Stimulated activated CD8-positive, alpha-beta memory T cell treated with anti-CD3 and anti-CD28 coated beads, Interleukin-15, amount 100 ng/mL, for 1 hour (primary cell): ENCODE measurements at places on chromosomes 4 and X.

DNA sequence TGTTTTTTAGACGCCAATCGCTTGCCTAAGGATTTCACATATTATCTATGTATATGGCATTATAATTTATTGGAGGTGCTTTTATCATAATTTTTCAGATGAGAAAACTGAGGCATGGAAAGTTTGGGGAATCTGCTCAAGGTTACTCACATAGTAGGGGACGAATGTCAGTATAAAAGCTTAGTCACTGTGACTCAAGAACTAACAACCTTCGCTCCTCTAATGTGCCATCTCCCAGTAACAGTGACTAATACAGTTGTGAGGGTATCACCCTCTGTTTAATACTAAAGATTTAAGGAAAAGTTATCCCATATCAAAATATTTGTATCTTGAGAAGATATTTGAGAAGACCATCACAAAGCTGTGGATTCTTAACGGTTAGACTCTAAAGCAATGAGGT, 353.1 kb upstream of the SPOCK3 start:
- DNase-seq, result no peak

DNA sequence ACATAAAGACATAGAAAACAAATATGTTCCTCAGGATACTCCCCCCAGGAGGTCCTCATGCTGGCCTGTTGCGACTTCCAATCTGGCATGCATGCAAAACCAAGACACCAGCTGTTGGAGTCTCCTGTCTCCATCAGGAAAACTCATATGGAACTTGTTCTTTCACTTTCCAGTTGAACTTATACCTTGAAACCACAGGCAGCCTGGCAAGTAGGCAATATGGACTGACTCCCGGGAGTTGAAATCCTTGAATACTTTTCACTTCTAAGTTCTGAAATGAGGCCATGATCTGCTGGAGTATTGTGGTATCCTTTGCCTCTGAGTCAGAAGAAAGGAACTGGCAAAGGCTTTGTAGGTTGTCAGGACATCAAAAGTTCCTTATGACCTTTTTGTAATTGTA, 444.2 kb downstream of the IDS start:
- no peak for DNase-seq

GRCh38 chrX:100341142-100341510, 68.9 kb downstream of the PCDH19 start:
- DNase-seq, result no peak

DNA sequence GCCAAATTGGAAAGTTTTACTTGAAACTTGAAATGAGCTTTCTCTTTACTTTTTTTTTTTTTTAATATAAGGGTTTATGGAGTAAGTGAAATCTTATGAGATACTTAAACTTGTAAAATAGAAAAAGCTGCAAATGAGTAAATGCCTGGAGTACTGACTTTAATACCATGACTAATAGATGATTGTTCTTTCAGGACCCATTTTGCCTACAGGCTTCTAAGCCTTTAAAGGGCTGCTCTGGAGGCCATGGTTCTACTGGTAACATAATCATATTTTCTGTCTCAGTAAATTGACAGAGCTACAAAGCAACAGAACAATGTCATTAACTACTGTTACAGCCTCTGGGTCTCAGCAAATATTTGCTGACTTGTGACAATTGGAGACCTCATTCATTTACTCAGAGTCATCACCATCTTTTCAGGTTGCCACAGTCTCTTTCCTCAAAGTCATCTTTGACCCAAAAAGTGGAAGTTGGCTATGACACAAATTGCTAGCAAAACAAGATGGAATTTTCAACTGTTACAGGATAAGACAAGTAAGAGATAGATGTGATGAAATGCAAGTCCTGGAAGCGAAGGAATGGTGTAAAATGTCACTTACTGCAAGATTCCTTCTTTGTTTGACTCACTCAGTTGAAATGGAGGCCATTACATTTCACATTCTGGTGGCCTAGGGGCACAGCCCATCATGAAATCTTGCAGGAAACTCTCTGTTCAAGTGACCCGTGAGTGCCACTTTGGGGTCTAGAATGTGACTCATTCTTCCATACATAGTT, 132.7 kb downstream of the BTC start:
- DNase-seq, result no peak

- DNase-seq, result no peak
Observed at GRCh38 chrX:135530097-135530496, 9.6 kb downstream of the INTS6L start.

- DNase-seq, result no peak
Observed at GRCh38 chr4:52904421-52904820, 42.3 kb downstream of the RASL11B start.

- no peak for DNase-seq
Observed at GRCh38 chr4:82429728-82430192, 502 bp downstream of the HNRNPDL start.

DNA sequence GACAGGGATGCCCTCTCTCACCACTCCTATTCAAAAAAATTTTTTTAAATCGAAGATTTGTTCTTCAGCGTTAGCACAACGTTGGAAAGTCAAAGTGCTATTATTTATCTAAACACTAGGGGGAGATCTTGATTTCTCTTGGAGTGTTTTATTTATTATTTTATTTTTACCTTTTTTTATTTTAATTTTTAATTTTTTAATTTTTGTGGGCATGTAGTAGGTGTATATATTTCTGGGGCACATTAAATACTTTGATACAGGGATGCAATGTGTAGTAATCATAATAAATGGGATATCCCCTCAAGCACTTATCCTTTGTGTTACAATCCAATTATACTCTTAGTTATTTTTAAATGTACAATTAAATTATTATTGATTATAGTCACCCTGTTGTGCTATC, 37.4 kb upstream of the SLC10A4 start:
- DNase-seq, result no peak

- DNase-seq, result no peak
Observed at GRCh38 chrX:132369617-132370326, 119.1 kb downstream of the MBNL3 start.

DNA sequence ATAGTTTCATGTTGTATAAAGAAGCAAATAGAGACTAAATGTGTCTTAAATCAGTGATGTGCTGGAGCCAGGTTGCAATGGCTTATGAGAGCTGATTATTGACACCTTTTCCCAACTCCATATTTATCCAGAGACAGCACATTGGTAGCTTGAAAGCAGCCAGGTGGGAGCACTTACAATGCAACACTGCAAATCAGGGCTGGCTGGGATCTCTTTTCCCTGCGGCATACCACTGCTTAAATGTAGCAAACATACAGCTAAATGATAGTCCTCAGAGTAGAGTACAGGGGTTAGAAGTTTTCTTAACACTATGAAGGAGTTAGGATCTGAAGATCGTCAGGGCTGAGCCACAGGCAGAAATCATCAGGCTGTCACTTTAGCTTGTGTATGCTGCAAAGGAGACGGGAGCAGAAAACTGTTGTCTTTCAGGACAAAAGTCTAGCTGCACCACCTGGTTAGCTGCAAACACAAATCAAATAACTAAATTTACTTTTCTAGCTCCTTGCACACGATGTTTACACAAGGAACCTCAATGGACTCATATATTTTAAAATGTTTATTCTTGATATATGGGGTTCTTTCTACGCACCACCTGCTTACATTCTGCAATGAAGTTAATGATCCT, 527.3 kb downstream of the TLL1 start:
- no peak for DNase-seq

DNA sequence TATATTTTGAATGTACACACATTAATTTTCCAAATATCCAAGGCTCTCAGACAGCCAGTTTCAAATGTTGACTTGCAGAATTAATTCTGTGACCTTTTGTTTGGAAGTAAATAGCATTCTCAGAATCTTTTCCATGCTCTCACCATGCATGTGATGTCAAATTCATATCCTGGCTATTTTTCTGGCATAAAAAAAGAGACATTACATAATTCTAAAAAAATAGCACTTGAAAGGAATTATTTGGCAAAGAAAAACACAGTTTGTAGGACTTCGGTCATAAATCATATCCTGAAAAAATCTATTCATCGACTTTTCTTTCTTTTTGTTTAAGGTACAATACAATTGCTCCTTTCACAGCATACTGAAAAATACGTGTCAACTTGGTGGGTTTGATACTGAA, 111.2 kb downstream of the GLRA3 start:
- DNase-seq, result no peak

DNA sequence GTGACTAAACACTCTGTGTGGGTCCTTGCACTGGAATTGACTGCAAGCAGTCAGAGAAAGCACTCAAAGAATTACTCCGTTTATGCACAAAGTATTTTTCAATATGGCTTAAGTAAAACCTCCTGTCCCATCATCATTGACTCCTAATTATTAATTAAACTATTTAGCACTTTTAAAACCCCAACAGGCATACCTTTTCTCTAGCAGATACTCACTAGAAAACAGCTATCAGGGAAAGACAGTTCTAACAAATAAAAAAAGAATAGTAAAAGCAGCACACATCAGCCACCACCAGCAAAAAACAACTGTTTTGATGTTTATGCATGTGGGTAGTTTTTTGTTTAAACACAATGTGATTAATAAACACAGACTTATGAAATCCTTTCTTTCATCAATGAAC, 66.2 kb upstream of the GYPA start:
- DNase-seq, result no peak

- DNase-seq, result no peak
Observed at GRCh38 chr4:89284828-89285227, 22.8 kb downstream of the GPRIN3 start.

DNA sequence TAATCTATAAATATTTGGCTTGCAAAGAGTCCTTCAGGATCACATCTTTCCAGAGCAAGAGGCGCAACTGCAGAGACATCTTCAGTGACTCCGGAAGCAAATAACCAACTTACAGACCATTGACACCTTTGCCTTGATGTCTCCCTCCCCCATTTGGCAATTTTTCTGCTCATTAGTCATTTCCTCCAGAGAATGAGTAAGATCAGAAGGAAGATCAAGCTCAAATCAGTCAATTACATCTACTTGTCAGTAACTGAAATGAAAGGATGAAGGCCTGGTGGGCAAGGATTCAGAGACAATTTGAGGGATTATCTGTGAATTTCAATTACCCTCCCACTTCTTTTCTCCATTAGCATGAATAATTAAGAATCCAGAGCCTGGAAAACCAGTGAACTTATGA, 665.6 kb upstream of the CPEB2 start:
- DNase-seq, result no peak

DNA sequence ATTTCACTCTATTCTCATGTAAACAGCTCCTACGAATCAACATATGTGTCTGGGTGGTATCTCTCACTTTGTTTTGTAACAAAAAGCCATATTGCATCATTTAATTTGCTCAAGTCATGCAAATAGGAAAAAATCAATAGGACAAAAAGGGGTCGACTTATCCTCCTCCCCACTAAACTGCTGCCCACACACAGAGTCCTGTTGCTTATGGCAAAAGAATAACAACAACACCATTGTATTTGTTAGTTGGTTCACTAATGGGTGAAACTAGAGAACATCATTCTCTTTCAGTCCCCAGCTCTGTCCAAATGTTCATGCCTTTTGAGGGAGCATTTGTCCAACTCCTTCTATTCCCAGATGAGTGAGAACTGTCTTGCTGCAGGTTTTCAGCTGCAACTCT, 2.1 kb downstream of the HHIP start:
- no peak for DNase-seq

DNA sequence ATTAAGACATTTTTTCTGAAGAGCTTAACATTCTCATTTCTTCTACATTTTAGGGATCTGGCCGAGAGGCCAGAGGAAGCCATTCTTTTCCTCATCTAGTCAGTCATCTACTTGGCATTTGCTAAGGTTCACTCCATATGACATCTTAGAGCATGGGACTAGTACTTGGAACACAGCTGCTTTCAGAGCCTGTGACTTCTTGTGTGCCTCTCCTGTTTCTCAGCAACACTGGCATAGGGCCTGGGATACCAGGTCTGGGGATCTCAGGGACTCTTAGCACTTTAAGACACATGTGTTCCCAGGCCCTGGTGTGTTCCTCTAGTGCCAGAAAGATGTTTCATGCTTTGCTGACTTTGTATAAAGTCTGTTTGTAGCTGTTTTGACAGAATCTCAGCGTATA, 7.3 kb downstream of the PLP1 start:
- DNase-seq, result no peak

GRCh38 chr4:131584587-131584986, 1564.5 kb upstream of the PCDH10 start:
- DNase-seq, result no peak

GRCh38 chrX:102042372-102043325, 82.8 kb upstream of the TCEAL2 start:
- DNase-seq, result no peak

- no peak for DNase-seq
Observed at GRCh38 chr4:186932631-186933187, 209.1 kb upstream of the FAT1 start.
